ENCODE measurements at places on chromosomes 6 and 20.

DNA sequence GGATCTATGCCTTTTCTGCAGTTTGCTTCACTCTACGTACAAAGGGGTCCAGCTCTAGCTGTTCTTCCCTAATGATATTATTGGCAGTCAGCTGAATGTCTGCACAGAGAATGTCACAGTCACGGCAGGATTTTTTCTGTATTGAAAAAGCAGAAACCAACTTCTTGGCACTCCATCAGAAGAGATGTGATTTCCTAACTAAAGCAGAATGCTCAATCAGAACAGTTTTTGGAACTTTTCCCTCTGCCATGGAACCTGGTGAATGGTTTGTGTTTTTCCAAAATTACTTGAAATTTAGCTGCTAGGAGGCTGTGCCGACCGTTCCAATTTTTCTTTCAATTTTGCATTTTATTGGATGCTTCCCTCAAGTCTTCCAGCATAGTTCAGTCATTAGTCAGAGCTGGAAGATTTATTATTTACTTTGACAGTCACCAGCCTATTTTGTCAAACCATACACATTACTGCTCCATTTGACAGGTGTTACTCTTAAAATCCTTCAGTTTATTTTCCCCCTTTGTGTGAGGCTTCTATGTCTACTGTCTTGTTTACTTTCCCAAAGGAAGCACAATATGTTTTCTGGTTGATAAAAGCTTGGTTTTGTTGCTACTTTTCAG, 259.6 kb upstream of the EPHA7 start:
- DNase-seq = no peak

- no peak for DNase-seq
Measured at GRCh38 chr6:52910091-52910490, 593 bp upstream of the GSTA3 start.

GRCh38 chr6:4675121-4675520, 101.1 kb upstream of the CDYL start:
- no peak for DNase-seq

DNA sequence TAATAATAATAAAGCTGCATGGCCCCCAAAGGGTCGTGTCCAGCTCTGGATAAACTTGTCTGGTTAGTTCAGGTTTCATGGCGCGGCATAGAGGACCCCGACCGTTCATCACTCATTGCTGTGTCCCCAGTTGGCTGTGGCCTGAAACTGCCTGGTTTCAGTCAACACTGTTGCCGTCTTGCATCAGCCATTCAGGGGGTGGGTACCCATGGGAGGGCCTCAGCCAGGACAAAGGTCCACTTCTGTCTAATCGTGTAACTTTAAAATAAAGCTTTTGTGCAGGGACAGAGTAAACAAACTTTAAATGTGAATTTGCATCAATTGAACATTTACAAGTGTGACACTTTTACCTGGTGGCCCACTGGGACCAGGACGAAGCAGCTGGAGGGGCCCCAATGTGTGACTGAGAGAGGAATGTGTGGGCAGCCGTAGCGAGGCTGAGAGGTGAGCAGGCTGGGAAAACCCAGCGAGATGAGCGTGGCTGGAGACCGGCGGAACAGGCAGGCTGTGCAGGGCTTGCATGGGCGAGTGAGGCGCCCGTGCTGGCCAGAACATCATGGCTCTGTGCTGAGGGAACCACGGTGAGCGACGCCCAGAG, 22.3 kb upstream of the UNC93A start:
- DNase-seq = no peak

GRCh38 chr20:50425076-50425475, 85.1 kb upstream of the PTPN1 start:
- DNase-seq = no peak

GRCh38 chr20:47067776-47068175, 173.1 kb downstream of the EYA2 start:
- no peak for DNase-seq

GRCh38 chr6:43402820-43403219, 24.5 kb upstream of the ABCC10 start:
- no peak for DNase-seq

DNA sequence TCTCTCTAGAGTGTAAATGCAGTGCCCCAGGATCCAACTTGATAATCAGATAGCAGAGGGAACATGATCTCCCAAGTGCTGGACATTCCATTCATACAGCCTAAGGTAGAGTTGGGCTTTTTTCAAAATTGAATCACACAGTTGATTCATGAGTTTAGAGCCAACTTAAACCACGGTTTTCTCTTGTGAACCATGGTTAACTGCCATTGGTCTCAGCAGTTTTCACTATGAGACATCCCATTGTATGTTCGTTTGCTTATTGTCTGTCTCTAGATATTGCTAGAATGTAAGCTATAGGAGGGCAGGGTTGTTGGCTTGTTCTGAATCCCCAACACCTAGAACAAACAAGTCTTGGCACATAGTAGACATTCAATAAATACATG, 37.2 kb upstream of the TAF8 start:
- DNase-seq = no peak

- no peak for DNase-seq
Measured at GRCh38 chr20:823574-823902, 10.0 kb upstream of the FAM110A start.

DNA sequence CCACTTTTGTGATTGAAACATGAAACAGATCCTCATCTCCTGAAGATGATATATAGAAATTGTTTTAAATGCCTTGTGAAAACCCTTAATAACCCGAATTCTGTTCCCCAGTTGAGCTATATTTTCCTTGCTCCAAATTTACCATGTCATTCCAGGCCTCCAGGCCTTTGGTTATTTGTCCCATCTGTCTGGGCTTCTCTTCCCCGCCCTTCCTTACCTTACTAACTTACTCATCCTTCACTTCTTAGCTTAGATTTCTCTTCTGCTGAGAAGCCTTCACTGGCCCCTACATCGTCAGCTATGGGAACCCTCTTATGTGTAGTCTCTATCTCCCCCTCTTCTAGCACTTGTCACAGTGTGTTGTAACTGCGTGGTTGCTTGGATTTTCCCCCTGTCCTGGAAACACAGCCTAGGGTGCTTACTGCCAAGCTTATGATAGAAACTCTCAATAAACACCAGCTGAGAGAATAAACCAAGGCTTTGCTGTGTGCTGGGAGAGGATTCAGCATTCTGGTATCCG, 68.6 kb downstream of the SGK1 start:
- no peak for DNase-seq

GRCh38 chr6:140732155-140732554, 1357.7 kb upstream of the CITED2 start:
- DNase-seq = no peak

GRCh38 chr6:81766482-81767069, 14.1 kb upstream of the TENT5A start:
- no peak for DNase-seq

DNA sequence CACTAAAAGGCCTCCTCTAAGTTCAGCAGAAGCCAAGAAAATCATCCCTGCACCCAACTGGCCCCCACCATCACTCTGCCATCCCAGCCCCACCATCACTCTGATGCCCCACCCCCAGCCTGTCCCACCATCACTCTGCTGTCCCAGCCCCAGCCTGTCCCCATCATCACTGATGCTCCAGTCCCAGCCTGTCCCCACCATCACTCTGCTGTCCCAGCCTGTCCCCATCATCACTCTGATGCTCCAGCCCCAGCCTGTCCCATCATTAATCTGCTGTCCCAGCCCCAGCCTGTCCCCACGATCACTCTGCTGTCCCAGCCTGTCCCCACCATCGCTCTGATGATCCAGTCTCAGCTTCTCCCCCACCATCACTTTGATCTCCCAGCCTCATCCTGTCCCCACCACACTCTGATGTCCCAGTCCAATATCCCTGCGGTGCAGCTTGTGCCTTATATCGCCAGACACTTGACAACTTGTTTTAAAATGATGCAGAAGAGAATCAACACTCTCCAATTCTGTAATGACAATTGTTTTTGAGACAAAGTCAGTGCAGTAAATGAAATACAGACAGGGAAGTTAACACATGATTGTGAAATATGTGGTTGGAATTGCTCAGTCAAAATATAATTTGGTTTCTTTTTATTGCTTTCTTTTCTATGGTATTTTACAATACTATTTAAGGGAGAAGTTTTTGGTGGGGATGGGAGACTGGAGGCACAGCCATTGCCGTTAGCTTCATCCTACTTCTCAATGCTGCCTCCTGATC, 100.8 kb downstream of the TNFAIP3 start:
- no peak for DNase-seq

GRCh38 chr20:64165866-64166600, 1.8 kb downstream of the MYT1 start:
- no peak for DNase-seq

DNA sequence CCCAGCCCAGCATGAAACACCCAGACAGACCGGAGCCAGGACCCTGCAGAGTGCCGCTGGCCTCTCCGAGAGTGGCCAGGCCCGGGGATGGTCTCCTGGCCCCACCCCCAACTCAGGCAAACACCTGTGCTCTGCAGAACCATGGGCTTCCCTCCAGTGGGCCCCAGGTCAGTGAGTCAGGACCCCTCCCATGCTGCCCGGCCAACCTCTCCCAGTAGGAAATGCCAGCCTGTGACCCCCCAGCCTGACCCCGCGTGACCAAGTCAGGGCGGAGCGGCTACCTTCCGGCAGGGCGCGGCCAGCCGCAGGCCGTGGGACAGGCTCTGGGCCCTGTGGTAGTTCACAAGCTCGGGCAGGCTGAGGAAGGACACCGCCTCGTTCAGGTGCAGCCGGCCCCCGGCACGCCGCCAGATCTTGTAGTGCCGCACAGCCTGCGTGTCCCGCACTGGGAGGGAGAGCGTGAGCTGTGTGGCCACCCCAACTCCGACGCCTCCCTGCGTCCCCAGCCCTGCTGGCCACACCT, 3.2 kb downstream of the PTK6 start:
- DNase-seq = no peak

GRCh38 chr6:33126101-33126714, 50.4 kb downstream of the HLA-DPB1 start:
- no peak for DNase-seq

GRCh38 chr6:2986722-2987221, 12.9 kb upstream of the NQO2 start:
- DNase-seq = no peak

DNA sequence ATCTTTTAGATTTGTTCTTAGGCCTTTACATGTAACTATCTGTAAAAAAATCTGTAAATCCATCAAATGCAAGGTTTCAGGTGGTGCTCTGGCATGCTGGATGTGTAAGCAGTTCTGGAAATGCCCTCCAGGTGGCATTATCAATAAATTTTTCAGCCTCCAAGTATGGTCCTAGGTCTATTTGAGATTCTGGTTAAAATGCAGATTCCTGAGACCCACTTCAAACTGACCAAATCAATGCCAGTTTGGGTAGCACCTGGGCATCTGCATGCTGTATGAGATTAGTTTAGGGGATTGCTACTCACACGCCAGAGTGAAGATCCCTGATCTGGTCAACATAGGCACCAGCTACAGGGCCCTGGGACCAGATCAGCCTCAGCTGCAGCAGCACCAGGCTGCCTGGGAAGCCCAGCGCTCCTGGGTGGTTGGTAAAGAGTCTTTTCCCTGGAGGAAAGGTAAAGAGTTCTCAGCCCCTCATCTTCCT, 507.3 kb upstream of the CITED2 start:
- peak; percentile 9 for DNase-seq

DNA sequence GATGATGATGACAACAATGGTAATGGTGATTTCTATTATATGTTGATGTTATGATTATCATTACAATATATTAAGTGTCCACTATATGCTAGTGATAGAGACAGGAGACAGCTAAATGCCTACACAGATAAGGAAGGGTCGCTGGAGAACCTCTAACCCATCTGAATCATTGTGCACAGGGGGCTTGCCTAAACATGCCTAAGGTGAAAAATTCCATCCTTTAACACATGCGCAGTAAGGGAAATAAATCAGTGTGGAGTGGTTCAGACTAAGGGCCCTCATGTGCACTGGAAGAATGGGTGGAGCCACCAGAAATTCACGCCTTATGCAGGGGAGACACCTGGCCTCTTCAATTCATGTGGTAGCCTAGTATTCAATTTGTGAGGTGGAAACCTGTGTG, 120.4 kb downstream of the TPBG start:
- no peak for DNase-seq

- DNase-seq = no peak
Measured at GRCh38 chr6:24659561-24659960, 7.1 kb downstream of the TDP2 start.

- no peak for DNase-seq
Measured at GRCh38 chr20:37492945-37493344, 28.1 kb upstream of the NNAT start.

DNA sequence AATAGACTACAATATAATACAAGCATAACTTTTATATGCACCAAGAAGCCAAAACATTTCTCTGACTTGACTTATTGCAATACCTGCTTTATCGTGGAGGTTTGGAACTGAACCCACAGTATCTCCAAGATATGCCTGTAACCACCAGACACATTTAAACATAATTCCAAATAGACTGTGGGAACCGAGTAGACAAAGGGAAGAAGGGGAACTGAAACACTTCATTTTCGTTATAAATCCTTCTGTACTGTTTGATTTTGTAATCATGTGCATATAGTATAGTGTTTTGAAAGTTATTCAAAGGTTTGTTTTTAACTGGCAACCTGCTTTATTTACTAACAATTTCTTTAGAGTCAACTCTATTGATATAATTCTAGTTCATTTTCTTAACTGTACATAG, 154.9 kb upstream of the BEND6 start:
- no peak for DNase-seq

- DNase-seq = no peak
Measured at GRCh38 chr6:126143761-126144251, 157.5 kb downstream of the TRMT11 start.

- DNase-seq = no peak
Measured at GRCh38 chr20:57513199-57513598, 11.7 kb downstream of the CTCFL start.

GRCh38 chr6:92945799-92946198, 473.6 kb downstream of the EPHA7 start:
- DNase-seq = no peak

GRCh38 chr6:41958022-41958856, 16.6 kb upstream of the CCND3 start:
- no peak for DNase-seq

DNA sequence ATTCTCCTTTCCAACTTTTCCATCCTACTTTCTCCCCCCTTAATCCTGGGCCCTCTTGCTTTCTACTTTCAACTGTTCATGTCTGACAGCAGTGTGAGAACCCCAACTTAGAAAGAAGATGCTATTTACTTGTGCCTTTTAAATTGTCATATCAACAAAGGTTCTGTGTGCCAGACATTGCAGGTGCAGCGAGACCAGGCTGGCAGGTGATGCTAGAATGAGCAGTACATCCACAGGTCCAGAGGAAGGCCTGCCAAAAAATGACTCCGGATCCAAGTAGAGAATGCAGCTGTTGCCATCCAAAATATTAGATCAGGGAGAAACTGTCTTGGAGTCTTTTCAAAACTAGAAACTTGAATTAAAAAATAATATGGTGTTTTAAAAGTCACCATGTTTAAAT, 510.5 kb downstream of the LMBRD1 start:
- no peak for DNase-seq

GRCh38 chr6:26581164-26581915, 15.4 kb upstream of the ABT1 start:
- no peak for DNase-seq

- no peak for DNase-seq
Measured at GRCh38 chr20:49186535-49187329, 1.4 kb downstream of the STAU1 start.

Measured in CMK (cell line).